ENCODE measurements at places on chromosomes 16 and 17. TPM values are rescaled to one million over a fixed set of nuclear protein-coding genes. Genes with fewer than 3 reads are reported as not detected.

DNA sequence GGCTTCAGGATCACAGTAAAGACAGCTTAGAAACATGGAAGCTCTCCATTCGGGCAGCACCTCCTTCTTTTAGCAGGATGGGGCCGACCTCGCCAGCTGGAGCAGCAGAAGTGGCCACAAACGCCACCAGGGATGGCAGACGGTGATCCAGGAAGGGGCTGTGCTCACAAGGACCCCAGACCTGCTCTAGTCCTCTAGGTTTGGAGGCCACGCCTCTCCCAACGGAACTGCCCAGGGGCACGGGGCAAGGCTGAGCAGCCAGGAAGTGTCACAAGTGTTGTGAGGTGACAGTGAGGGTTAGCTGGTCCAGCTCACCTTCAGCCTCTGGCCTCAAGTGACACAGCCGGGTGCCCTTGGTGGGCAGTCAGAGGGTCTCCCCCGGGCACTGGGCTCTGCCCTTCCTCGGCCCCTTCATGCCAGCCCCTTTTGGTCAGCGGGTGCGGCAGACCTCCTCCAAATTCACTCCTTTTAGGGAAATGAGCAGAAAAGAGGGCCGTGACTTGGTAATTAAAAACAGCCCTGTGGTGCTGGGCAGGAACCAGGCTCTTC, 20.4 kb downstream of the CEP295NL start:
- DNase-seq, result peak; percentile 93

GRCh38 chr16:21189311-21189710, 22.1 kb downstream of the ZP2 start:
- DNase-seq, result no peak

- DNase-seq, result no peak
Measured at GRCh38 chr17:40952661-40953060, 14.1 kb downstream of the KRT39 start.

DNA sequence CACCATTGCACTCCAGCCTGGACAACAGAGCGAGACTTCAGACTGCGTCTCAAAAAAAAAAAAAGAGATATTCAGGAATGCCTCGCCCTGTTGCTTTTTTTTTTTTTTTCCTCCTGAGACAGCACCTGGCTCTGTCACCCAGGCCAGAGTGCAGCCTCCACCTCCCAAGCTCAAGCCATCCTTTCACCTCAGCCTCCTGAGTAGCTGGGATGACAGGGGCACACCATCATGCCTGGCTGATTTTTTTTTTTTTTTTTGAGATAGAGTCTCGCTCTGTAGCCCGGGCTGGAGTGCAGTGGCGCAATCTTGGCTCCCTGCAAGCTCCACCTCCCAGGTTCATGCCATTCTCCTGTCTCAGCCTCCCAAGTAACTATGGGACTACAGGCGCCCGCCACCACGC, 8.0 kb downstream of the PHAF1 start:
- no peak for DNase-seq

GRCh38 chr17:76755285-76755684, 17.4 kb downstream of the MFSD11 start:
- no peak for DNase-seq

TCAP gene
- total RNA-seq, result 4,725 TPM

DNA sequence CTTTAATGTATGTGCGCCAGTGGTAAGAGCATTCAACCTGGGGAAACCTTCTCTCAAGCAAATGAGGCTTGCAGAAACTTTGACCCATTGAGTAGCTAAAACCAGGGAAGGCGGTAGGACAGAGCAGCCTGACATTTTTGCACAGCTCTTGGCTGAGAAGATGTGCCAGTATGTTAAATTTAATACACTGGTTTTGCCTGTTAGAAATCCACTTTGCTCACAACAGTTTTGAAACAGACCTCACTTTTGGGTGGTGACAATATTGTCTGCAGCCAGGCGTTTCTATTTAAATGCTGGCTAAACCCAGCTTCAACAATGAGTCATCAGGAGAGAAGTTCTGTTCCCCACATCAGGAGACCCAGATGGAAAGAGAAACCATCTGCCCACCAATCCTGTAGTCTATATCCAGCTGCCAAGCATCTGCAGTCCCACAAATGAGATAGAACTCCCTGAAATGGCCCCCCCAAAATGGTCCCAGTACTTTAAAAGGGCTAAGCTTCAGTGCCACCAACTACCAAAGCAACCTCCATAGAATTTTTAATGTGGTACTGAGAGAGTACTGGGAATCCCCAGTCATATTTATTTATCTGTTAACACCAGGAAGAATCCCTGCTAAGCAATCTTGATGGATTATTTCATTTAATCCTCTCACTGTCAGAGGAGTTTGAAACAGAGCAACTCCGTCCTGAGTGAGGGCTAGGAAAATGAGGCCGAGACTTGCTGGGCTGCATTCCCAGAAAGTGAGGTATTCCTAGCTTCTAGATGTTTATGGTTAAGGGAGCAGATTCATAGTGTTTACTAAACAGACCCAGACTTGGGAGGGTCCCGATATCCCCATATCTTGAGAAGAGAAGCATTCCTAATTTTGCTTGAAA, 29.0 kb upstream of the CLEC3A start:
- DNase-seq, result no peak
